ENCODE measurements at places on chromosomes 3 and 15.

DNA sequence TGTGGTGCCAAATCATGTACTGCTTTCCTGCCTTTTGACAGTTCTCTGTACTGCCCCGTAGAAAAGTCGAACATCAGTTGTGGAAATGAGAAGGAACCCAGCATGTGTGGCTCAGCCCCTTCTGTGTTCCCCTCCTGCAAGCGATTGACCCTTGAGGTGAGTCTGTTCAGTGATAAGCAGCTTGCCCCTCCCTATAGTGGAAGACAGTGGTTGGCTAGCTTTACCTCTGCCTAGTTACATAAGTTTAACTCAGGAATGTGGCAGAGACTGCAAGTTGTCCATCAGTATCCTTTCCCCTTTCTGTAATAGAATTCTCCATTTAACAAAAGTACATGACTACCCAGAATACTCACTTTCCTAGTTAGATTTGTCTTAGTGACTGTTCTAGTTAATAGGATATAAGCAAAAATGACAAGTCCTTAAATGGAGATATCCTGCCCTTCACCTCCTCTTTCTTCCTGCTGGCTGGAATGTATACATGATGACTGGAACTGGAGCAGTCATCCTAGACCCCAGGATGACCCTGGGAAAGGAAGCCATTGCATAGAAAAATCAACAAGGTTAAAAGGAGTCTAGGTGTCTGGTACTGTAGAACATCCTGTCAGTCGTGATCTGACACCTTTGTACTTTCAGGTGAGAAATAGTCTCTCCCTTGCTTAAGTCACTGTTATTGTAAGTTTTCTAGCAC lies 10.6 kb downstream of the SETMAR start:
- DNase-seq = no peak

DNA sequence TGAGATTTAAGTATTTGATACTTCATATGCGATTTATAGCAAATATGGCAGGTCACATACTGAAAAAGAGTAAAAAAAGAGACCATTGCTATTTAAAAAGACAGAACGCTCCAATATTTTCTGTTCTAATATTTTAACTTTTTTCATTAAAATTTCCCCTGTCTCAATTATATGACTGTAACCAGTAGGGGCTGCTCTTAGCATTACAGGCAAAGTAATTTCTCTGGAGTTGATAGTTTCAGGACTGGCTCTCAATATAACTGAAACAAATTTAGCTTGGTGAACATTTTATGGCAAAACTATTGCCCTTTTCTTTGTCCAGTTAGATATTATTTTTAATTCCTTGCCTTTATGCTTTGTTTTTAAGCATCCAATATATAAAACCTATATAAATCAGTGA lies 286.3 kb upstream of the ROBO2 start:
- no peak for DNase-seq

DNA sequence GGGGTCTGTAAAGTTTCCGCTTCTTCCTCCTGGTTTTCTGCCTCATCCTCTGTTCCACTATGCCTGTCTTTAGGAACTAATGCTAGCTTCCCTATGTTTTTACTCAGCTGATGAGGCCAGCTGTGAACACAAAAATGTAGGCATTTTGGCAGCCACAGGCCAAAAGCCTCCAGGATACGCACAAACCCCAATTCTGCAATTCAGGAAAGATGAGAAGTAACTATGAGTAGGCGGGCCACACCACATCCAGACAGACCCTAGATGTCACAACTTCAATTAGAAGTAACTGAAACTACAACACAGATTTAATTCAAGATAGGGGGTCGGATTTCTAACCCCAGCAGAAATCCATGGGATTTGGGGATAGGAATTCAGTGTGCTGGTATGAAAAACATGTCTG lies 11.9 kb downstream of the CA12 start:
- DNase-seq = no peak

DNA sequence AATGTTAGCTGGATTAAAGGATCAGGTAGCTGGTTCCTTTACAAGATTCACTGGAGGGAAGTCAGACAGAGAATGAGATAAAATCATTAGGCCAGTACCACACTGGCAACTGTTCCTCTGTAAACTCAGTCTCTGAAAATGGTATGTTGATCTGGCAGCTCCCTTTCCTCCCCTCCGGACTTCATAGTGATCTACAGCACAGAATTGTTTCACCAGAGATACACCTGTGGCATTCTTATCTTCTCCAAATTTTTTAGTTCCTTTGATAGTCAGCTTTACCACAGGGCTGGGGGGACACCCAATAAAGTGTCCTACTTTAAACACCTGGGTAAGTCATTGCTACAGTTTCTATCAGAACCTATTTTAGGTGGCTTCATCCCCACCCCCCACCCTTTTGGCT lies 304.3 kb upstream of the KCNH8 start:
- DNase-seq = no peak

- no peak for DNase-seq
Observed at GRCh38 chr3:46293991-46294833, 52.0 kb downstream of the CCR3 start.

GRCh38 chr3:143653935-143654334 lies 194.3 kb downstream of the SLC9A9 start:
- no peak for DNase-seq

GRCh38 chr15:69636169-69636915 lies 183.7 kb downstream of the RPLP1 start:
- no peak for DNase-seq

- no peak for DNase-seq
Observed at GRCh38 chr3:175149675-175150074, 290.5 kb downstream of the NAALADL2 start.

DNA sequence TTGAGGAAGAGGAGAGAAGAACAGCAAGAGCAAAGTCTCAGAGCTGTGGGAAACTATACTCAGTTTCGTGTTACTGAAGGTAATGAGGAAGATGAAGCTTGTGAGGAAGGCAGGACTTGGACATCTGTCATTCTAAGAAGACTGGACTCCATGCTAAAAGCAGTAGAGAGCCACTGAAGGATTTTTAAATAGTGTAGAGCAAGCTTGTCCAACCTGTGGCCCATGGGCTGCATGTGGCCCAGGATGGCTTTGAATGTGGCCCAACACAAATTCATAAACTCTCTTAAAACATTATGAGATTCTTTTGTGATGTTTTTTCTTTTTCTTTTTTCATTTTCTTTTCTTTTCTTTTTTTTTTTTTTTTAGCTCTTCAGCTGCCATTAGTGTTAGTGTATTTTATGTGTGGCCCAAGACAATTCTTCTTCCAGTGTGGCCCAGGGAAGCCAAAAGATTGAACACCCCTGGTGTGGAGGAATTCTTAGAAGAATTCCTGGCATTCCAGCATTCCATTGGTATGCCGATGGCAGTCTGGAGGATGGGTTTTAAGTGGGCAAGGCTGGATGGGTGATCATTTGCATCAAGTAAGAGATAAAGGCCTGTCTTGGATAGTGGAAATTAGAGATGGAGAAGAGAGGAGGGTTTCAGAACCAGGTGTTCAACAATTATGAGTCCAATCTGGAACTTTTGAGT lies 6.9 kb upstream of the NFKBIZ start:
- no peak for DNase-seq

DNA sequence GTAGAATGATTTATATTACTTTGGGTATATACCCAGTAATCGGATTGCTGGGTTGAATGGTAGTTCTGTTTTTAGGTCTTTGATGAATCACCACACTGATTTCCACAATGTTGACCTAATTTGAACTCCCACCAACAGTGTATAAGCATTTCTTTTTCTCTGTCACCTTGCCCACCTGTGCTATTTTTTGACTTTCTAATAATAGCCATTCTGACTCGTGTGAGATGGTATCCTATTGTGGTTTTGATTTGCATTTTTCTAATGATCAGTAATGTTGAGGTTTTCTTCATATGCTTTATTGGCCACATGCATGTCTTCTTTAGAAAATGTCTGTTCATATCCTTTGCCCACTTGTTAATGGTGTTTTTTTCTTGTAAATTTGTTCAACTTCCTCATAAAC lies 340.8 kb downstream of the PLOD2 start:
- no peak for DNase-seq

DNA sequence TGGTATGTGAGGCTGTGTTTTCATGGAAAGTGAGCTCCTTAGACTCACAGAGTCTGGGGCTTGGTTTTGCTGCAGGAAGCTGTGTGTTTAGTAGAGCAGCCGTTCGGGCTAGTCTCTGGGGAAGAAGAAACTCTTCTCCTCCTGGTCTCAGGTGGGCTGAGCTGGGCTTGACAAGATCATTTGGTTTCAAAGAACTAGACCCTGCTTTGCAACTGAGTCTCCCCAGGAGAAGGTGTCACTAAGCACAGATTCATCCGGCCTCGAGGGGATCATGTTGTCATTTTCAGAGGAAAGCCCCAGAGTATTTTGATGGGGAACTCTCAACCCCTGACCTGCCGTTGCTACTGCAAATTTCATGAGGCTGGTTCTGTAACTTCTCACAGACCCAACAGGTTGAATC lies 188.5 kb downstream of the FAM43A start:
- DNase-seq = no peak

GRCh38 chr3:171157286-171157685 lies 130.8 kb upstream of the SLC2A2 start:
- no peak for DNase-seq

DNA sequence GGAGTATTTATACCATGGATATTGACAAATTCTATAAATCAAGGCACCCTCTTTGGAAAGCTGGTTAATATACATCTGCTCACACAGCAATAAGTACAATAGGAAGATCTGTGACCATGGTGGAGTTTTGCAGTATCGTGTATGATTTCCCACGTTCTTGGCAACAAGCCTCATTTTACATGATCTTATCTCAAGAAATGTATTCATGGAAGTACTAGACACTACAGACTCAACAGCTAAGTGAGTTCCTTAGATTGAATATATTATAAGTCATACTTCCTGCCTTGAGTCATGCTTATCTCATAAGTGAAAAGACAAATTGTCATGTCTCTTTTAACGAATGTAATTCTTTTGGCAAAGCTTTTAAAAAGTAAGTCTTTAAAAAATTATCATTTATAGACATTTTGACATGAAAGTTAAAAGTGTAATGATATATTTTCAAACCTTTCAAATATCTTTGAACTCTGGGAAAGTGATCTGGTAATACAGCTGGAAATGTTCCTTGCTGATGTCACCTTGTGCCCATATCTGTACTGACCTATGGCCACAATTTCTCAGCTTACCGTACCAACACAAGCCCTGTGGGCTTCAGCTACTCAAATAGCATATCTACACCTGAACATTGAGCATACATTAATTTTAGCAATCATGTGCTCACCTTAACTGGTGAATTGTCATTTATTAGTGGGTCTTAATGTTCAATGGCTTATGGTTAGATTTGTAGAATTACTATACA lies 130.3 kb upstream of the TMC3 start:
- no peak for DNase-seq

GRCh38 chr3:56879436-56880215 lies 77.9 kb upstream of the ARHGEF3 start:
- no peak for DNase-seq

GRCh38 chr3:22296601-22297000 lies 545.6 kb upstream of the ZNF385D start:
- no peak for DNase-seq

DNA sequence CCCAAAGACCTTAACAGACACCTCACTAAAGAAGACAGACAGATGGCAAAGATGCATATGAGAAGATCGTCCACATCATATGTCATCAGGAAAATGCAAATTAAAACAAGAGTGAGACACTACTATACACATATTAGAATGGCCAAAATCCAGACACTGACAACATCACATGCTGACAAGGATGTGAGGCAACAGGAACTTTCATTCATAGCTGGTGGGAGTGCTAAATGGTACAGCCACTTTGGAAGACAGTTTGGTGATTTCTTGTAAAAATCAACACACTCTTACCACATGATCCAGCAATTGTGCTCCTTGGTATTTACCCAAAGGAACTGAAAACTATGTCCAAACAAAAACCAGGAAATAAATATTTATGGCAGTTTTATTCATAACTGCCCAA lies 17.6 kb downstream of the CHDH start:
- no peak for DNase-seq

GRCh38 chr3:123841476-123842238 lies 42.5 kb downstream of the MYLK start:
- DNase-seq = no peak

- DNase-seq = no peak
Observed at GRCh38 chr3:177037241-177037640, 160.0 kb downstream of the TBL1XR1 start.

DNA sequence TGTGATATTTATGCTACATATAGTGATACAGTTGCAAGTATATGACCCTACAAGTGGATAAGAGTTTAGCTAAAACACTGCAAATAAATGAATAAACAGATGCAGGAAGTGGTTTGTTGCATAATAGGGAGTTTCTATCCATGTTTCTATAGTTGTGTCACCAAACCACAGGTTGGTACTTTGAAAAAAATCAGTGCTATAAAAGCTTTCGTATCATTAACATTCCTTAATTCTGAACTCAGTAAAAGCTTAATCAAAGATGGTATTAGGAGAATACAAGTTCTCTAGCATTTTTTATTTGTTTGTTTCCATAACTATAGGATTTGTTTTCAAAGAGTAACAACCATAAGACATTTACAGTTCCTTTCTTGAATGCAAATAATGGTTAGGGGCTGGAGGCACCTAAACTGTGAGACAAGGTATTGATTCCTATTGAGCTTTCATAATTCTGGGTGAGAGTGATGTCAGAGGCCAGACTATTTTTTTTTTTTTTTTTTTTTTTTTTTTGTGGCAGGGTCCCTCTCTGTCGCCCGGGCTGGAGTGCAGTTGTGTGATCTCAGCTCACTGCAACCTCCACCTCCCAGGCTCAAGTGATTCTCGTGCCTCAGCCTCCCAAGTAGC lies 29.6 kb downstream of the CPOX start:
- no peak for DNase-seq

- DNase-seq = no peak
Observed at GRCh38 chr15:84817466-84818081, 418 bp downstream of the ALPK3 start.

DNA sequence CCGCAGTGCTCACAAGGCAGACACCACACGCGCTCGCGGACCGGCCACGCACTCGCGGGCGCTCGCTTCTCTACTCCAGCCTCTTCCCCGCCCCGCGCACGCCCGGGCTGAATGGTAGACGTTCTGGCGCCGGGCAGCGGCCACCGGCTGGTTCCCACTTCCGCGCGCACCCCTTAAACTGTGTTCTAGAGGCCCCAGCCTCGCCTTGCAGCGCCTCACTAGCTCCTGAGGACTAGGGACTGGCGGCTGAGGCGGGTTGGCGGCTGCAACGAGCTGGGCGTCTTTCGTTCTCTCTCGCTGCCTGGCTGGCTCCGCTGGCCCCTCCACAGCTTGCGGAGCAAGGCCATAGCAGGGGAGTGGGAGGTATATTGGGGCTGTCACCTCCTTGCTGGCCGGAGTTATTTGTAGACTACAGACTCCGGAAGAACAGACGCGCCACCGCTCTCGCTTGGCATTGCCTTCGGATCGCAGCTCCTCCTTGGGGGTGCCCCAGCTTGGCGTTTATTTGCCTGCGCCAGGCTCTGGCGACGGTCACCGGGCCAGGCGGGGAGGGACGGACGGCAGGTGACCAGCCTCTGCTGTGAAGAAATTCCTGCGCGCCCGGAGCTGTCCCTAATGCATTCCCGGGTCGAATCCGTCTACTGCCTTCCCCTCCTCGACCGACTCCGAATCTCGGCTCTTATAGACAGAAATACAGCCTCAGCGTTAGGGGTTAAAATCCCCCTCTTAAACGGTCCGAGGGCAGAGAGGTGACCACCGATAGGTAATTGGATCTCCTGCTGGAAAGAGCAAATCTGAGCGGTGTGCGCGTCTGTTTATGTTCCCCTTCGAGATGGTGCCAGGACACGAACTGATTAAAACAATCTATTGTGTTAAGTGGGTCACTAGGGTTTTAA lies 1.3 kb downstream of the GREM1 start:
- no peak for DNase-seq

GRCh38 chr3:193686665-193687483 lies 93.9 kb downstream of the OPA1 start:
- DNase-seq = no peak

Data from omental fat pad (tissue), 4 donors.